CD4-positive, alpha-beta T cell treated with Interleukin-4 for 4 hours (primary cell): ENCODE measurements at places on chromosomes 7 and 10.

DNA sequence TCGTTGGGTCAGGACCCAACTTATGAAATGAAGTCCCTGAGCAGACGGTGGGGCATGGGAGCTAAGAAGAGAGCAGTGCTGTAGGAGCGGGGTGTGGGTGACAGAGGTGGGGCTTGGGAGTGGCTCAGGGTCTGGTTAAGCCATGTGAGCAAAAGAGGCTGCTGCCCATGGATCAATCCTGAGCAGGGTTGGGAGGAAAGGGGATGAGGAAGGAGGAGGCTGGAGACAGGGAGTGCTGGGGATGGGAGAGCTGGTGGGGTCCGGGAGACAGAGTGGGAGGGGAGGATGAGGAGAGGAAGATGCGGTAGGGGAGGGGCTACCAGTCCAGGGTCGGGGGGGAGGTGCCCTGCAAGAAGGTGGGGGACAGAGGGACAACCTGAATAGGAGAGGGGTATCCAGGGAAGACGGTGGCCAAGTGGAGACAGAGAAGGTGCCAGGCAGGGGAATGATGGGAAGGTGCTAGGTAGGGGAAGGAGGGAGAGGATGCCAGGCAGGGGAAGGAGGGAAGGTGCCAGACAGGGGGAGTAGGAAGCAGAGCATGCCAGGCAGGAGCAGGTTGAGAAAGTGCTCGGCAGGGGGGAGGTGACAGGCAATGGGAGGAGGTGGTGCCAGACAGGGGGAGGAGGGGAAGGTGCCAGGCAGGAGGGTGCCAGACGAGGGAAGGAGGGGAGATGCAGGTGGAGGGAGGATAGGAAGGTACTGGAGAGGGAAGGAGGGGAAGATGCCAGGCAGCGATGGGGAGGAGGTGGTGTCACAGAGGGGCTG, 27.5 kb upstream of the SMARCD3 start:
- DNase-seq, result no peak

- DNase-seq, result no peak
Measured at GRCh38 chr10:70661623-70662361, 10.5 kb upstream of the ADAMTS14 start.

DNA sequence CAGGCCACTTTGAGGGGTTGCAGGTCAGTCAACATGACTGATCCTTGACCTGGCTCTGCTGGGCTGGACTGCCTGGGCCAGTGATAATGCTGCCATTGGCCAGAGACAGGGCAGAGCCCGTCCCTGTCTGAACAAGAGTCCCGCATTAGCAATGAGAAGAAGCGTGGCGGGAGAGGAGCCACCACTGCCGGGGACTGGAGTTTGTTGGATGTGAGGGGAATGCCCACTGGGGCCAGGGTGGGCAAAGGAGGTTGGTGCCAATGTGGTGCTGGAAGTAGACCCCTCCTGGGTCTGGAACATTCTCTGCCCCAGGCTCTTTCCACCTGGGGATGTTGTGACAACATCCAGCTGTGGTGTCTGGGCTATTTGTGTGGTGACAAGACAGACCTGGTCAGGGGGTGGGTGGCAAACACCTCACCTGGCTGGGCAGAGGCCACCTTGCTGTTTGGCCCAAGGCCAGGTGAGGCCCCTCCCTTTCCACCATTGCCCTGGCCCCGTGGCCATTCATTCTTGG, 7.6 kb downstream of the SAP25 start:
- no peak for DNase-seq

- DNase-seq, result no peak
Measured at GRCh38 chr7:79933144-79933543, 201.5 kb upstream of the GNAI1 start.

GRCh38 chr10:86251426-86251825, 115.2 kb downstream of the GRID1 start:
- no peak for DNase-seq

DNA sequence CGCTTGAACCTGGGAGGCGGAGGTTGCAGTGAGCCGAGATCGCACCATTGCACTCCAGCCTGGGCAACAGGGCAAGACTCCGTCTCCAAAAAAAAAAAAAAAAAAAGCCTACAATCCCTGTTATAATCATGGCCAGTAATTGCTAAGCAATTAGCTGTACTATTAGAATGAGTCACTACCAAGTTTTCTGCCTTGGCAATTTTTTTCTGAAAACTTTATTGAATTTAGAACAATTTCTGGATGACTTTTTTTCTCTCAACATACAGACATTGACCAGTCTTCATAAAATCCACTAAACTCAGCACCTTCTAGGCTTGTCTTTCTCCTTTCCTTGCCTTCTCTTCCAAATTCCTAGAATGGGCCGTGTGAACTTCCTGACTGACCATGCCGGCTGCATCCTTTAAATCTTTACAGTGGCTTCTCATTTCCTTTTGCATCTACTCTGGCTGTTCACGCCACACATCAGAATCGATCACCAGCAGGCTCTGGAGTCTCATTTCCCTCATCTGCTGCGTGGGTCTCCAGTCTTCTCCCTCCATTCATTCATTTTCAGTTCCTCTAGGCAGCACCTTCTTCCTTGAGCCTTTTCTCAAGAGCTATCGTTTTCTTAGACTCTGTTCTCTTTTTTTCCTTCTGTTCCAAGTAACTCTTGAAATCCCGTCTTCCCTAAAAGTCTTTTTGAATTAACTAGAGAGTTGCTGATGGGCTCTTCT, 107.9 kb downstream of the KAT6B start:
- DNase-seq, result no peak

DNA sequence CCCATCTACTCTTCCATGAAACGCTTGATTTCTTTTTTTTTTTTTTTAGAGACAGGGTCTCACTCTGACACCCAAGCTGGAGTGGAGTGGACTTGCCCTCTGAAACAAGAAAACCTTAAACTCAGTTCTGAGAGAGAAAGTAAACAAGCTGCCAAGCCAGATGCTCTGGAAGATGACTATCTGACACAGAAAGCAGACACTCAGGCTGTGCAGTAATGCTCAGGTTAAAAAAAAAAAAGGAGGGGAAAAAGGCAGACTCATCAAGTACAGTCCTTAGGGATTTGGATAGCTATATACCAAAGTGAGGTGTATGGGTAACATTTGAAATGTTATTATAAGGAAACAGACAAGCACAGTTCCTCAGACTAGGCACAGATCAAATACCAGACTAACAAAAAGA, 80.5 kb downstream of the IDE start:
- DNase-seq, result no peak

DNA sequence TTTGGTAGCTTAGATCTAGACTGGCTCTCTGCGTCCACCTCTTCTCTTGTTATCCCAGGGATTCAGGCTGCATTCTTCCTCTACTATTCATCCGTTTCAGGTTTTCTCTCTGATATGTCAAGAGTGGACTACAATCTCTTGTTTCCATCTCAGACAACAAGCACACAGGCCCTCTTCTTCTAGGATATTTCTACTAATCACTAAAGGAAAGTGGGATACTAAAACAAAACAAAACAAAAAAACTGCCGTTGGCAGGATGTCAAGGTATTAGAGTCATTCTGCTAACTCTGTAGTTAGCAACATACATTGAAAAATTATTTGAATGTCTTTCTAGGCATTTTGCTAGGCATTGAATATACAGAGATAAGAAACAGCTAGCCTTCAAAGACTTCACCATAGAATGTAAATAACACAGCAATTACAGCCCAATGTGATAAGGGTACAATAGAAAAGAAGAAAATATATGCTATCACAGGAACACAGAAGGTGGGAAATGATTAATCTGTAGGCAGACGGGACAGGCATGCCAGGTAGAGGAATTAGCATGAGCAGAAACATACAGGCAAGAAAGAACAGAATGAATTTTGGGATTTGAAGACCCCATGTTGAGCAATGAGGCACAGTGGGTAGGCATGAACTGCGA, 210.5 kb downstream of the CSTF2T start:
- DNase-seq, result no peak

- no peak for DNase-seq
Measured at GRCh38 chr7:159094919-159095915, 49.5 kb downstream of the VIPR2 start.

GRCh38 chr7:152937282-152937681, 177.7 kb downstream of the ACTR3B start:
- DNase-seq, result no peak

GRCh38 chr10:78491812-78492211, 458.1 kb downstream of the RPS24 start:
- no peak for DNase-seq

- DNase-seq, result no peak
Measured at GRCh38 chr10:75272896-75273295, 37.1 kb upstream of the COMTD1 start.

DNA sequence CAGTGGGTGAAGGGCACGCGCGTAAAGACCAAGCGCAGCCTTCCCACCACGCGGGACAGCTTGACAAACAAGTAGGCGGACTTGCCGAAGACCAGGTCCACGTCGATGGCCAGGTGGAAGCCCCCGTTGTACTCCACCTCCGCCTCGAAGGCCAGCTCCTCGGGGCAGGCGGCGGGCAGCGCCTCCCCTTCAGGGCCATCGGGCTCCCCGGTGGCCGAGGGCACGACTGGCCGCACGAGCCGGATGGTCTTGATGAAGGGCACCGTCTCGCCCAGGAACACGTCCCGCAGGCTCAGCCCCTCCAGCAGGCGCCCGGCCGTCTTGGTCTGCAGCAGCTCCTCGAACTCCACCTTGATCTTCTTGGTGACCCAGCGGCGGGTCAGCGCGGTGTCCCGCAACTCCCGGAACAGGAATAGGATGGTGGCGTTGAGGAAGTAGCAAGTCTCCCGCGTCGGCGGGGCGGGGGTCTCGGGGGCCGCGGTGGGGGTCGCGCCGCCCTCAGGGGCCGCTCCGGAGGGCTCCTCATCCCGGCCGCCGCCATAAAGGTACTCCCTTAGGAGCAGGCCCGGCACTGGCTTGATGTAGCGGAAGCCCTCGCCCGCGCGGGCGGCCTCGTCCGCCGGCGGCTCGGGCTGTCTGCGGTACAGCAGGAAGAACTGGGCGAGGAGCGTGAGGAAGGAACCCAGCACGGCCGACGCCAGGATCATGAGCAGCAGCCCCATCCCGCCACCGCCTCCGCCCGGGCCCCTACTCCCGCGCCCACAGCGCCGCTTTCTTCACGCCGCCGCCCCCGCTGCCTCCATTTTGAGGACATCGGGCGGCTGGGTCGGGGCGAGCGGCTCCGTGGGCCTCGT, 507 bp downstream of the PDZD8 start:
- DNase-seq, result peak; percentile 17

GRCh38 chr7:48528646-48529045, 357.4 kb downstream of the ABCA13 start:
- no peak for DNase-seq

GRCh38 chr10:6034371-6034770, 27.8 kb downstream of the IL2RA start:
- DNase-seq, result no peak

DNA sequence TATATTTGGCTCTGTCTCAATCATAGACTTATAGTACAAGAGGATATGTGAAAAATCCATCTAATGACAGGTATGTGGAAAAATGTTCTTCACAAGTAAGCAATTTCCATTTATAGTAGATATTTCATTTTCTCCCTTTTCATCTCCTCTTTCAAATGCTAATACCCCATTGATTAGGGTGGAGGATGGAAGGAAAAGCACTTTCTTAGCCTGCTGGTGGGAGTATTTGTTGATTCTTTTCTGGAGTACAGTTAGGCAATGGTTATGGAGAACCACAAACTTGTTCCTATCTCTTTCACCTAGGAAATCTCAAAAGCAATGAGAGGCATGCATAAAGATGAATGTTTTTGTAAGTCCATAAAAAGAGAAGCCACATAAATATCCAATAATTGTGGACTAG, 108.0 kb upstream of the CREB5 start:
- no peak for DNase-seq

- DNase-seq, result no peak
Measured at GRCh38 chr7:47266799-47267198, 315.1 kb downstream of the TNS3 start.

DNA sequence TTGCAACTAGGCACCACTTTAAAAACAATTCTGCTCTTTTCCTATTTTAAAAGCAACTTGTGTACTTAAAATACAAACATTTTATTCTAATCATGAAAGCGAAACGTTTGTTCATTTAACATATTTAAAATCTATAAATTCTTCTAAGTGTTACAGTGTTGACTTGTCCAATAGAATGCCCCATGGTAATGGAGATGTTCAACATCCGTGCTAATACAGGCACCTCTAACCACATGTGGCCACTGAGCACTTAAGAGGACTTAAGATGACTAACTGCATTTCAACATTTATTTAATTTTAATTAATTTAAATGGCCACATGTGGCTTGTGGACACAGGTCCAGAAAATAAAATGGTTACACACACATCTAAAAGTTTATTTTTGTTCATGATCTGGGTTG, 115.1 kb downstream of the TPK1 start:
- no peak for DNase-seq

GRCh38 chr7:114959931-114960330, 38.0 kb downstream of the MDFIC start:
- peak; percentile 21 for DNase-seq

DNA sequence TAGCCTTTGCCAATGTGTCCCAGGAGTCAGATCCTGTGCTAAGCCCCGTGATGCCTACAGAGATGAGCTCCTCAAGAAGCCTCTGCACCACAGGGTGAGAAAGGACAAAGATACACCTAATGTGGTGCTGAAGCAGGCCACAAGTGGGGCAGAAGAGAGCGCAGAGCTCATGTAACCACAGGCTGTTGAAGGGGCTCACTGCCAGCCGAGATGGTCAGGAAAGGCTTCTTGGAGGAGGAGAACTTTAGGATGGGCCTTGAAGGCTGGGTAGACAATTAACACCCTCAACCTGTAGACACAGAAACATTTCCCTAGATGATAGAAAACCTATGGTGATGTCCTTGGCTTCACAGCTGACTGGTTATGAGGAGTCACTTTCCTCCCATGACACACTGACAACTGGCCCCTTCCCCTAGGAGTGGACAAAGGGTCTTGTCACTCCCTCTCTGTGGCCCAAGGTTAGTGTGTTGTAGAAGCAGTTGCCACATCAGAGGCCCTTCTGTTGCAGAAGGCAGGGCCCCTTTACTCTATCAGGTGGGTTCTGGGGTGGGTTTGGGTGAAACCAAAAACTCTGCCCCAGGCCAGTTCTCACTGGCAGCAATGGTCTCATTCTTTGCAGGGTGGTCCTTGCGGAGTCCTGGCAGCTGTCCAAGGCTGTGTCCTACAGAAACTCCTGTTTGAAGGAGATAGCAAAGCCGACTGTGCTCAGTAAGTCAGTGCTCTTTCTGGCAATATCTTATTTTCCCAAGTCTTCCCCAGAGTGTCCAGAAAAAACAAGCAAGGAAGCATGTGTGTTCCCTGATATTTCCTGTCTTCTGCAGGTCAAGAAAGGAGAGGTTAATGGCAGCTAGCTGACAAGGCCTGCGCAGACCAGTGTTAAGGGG, 69.2 kb downstream of the MINDY4 start:
- DNase-seq, result no peak

- no peak for DNase-seq
Measured at GRCh38 chr7:98685541-98685940, 68.5 kb downstream of the NPTX2 start.

DNA sequence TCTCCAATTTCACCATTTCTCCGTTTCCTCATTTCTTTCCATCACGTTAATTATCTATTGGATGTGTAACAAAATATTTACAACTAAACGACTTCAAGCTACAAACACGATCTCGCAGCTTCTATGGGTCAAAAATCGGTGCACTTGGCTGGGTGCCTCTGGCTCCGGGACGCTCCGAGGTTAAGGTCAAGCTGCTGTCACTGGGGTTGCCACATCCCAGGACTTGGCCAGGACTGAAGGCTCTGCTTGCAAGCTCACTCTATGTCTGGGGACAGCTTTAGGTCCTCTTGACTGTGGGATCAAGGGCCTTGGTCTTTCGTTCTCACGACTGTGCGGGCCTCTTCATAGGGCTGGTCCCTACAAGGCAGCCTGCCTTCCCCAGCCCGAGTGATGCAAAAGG, 159.7 kb downstream of the CCDC3 start:
- no peak for DNase-seq

- no peak for DNase-seq
Measured at GRCh38 chr10:77401683-77402082, 235.9 kb downstream of the KCNMA1 start.
